ENCODE measurements at places on chromosomes 6 and 20.

- DNase-seq: no peak
Measured at GRCh38 chr6:122223251-122223650, 176.2 kb upstream of the HSF2 start.

- DNase-seq: peak; percentile 23
Measured at GRCh38 chr6:127516662-127517273, 2.4 kb downstream of the MTCL3 start.

GRCh38 chr6:25275436-25275835, 3.7 kb upstream of the CARMIL1 start:
- DNase-seq: no peak

DNA sequence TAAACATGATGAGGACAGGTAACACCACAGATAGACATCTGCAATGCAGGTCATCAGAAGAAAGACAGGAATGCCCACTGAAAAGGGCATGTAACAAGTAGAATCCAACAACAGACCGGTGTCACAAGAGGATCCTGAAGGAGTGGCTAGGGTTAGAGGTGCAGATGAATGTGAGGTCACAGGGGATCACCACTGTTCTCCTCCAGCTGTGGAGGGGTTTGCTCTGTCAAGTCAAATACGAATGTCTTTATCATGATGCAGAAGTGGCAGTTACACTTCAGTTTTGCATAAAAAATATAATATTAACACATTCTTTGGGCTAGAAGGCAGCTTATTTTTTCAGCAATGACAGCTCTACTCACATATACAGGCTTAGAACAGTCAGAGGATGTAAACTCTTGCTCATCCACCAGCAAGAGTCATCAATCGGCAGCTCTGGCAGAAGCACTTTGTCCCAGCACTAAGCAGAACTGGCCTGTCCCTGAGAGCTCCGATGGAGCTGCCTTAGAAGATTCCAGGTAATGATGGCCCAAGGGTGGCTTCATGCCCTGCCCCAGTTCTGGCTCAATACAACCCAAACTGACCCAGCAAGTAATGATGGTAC, 130.4 kb upstream of the TRAF3IP2 start:
- DNase-seq: no peak

DNA sequence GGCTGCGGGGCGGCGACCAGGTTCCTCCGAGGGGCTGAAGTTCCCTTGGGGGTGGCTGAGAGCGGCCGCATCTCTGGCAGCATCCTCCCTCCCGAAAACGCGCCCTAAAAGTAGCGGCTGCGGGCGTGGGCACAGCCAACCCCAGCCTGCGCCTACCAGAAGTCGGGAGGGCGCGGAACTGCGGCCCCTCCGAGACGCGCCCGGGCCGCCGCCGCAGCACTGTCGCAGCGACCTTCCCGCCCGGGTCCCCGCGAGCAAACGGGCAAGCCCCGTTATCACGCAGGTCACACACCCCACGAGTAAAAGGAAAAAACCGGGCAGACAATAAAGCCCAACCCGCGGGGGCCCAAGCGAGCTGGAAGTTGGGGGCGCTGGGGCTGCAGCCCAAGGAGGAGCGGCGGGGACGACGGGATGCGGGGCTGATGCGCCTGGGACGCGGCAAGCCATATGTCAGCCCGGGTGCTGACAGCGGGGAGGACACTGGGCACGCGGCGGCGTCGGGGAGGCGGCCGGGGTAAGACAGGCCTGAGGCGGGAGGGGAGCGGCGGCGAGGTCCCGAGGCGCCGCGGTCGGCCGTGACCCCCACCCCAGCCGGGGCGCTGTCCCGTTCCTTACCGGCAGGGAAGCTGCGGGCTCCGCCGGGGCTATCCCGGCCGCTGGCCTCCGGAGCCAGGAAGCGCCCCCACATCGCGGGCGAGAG, 659 bp downstream of the CEP85L start:
- no peak for DNase-seq

GRCh38 chr6:27286141-27286540, 25.9 kb downstream of the POM121L2 start:
- peak; percentile 9 for DNase-seq

GRCh38 chr6:168124158-168124557, 45.1 kb upstream of the FRMD1 start:
- DNase-seq: no peak

DNA sequence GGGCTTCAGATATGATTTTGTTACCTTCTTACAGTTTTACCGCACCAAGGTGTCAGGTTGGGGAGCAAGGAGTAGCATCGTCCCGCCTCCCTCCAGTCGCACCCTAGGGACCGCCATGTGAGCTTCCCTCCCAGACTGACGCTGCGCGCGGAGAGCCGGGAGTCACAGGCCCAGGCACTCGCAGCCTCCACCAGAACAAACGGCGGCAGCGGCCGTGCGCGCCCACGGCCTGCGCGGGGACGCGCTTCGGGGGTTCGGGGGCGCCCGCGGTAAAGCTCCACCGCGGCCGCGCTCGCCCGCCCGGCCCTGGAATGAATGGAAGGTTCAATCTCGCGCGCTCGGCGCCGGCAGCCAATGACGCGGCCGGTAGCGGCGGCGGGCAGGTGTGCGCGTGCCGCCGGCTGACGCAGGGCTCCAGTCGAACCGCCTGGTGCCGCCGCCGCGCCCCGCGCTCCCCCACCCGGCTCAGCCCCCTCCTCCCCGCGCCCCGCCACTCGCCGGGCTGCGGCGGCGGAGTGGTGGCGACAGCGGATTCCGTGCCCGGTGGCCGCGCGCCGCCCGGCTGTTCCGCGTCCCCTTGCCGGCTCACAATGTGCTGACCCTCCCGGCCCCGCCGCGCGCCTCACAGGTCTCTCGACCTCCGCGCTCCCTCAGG, 16.5 kb upstream of the LIN28B start:
- peak; percentile 54 for DNase-seq

GRCh38 chr6:14655201-14656061, 537.9 kb downstream of the CD83 start:
- no peak for DNase-seq

DNA sequence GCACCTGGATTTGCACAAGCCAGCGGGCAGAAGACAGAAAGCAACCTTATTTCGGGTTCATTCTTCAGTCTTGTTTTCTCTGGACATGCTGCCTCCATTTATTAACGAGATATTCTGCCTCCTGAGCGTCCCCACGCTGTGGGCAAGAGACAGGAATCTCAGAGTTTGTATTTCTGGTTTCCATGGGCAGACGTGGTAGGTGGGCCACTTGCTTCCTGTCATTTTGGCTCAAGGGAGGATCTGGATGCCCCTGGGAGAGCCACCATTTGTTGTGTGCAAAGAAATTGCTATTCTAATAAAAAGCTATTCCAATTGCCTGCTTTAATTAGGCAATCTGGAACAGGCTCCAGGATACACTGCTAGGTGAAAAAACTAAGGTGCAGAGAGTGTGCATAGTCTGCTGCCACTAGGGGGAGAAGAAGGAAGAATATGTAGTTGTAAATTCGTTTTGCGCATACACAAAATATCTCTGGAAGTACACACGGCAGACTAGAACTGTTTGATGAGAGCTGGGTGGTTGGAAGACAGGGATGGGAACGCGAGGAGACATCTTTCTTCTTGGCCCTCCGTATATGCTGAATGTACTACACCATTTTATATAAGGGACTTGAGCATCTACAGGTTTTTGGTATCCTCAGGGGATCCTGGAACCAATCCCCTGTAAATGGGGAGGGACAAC, 30.1 kb upstream of the SLC16A10 start:
- DNase-seq: peak; percentile 32

- DNase-seq: no peak
Measured at GRCh38 chr20:63097336-63097831, 90.6 kb upstream of the BHLHE23 start.

DNA sequence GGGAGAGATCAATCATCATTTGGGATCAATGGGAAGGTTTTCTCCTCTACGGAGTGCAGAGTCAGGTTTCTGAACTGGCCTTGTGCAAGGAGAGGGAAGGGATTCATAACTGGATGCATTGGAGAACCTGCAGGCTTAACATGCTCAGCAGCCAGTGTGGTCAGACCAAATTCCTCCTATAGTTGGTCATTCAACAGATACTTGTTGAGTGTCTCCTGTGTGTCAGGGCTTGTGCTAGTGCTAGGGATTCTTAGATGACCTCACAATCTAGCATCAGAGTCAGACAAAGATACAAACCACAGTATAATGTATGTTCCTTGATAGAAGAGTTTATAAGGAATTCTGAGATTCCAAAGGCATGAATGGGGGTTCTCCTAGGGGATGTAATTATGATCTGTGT, 23.9 kb downstream of the RALY start:
- DNase-seq: no peak

DNA sequence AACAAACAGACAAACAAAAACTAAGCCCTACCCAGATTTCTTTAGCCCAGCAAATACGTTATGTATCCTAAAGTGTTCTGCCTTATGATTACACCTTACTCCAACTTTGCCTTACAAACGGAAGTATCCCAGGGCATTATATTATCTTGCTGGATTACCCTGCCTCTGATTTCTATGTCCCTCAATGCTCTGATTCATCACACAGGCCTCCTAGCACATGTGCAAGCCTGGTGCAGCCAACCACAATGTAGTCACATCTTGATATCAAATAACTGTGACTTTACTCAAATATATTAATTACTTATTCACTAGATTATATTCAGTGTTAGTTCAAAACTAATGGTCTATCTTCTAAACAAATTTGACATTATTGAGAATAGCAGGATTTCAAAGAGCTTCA, 598.6 kb downstream of the TBC1D32 start:
- no peak for DNase-seq

DNA sequence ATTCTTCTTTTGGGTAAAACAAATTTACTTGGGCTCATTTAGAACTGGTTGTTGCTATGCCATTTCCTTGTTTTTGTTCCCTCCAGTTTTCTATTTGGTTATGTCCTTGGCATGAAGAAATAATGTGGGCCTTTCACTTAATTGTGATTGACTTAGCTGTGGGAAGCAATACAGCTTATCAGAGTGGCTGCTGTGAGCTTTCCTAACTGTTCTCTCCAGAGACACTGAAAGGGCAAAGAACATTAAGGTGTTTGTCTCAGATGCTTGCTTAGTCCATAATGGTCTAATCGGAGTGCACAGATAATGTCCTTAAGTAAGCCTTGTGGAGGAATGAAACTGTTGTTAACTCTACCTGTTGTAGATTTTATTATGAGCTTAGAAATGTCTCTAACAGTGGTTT, 56.6 kb downstream of the SH3BGRL2 start:
- DNase-seq: peak; percentile 13

GRCh38 chr6:134389129-134389528, 71.2 kb upstream of the SGK1 start:
- DNase-seq: no peak

DNA sequence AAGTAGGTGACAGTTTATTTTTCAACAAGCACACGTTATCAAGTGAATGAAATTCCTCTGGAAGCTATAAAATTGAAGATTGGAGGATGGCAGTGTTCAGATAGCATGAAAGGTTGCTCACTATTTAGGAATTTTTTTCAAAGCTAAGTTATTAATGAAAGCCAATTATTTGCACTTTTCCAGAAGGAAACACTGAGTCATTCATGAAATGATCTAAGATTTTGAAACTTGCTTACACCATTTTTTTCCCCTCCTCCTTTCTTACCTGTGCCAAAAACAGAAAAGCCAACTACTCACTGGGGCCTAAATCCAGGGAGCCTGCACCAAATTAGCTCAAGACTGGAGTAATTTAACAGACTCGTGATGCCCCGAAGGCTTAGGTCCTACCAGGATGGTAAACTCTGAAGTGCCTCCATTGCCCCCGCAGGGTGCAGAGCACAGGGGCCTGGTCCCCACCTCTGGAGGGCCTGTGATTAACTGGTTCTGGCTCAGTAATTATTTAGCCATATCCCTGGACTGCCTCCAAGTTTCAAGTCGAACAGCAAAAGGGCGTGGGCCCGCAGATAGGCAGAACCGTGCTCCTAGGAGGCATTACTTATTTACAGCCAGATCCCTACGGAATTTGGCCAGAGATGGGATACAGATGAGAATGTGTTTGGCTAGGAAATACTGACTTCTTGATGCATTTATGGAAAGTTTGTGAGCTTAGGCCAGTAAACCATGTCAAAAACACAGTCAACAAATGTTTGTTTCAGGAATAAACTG, 28.0 kb upstream of the ZNF217 start:
- DNase-seq: peak; percentile 45

- peak; percentile 33 for DNase-seq
Measured at GRCh38 chr20:40582531-40582930, 106.5 kb downstream of the MAFB start.

- peak; percentile 52 for DNase-seq
Measured at GRCh38 chr20:23937303-23938117, 51.1 kb downstream of the GGTLC1 start.

- DNase-seq: no peak
Measured at GRCh38 chr6:36586606-36587005, 7.6 kb upstream of the SRSF3 start.

DNA sequence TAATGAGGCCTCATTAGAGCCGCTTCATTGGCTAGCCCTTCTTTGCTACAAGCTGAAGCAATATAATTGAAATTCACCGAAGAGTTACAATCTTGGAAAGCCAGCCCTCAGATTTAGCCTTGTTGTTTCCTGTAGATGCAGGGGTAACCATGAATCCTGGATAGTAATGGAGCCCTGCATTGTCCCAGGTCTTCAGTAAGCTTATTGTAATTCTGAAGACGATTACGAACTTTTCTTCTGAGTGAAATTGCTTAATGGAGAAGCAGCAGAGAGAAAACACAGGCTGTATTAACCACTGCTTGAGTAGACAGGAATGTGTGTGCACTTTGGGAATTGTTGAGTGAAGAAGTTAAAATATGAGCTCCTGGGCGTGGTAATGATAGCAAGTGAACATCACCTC, 26.3 kb upstream of the NAA20 start:
- DNase-seq: no peak

GRCh38 chr6:11096109-11096508, 2.5 kb downstream of the SMIM13 start:
- DNase-seq: peak; percentile 76

DNA sequence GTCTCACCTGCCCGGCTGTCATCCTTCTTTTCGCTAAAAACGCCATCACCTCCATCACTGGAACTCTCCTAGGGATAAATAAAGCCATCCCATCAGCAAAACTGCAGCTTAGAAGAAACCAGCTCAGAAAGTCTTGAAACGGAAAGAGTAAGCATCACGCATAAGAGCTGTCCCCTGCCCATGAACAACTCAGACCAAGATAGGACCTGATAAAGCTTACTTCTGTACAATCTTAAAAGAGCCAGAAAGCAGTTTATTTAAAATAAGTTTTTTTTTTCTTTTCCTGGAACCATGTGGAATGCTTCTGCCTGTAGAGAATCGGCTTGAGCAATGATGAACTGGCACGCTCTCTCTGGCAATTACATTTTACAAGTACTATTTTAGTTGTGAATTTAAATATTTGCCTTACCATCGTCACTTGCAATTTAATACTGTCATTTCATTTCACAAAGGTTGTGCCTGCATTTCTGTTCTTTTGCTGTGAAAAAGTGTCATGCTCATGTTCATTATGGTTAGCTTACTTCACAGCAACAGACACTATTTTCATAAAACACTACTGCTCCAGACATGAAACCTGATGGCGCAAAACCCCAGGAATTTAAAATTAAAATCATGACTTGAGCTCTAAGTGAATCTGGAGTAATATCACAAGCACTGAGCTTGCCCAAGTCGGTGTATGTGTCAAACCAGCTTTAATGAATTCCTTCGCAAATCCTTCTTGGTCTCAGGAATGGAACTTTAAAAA, 59.6 kb upstream of the EMILIN3 start:
- no peak for DNase-seq

Measured in HepG2 (cell line).